ENCODE measurements at places on chromosomes 4 and X.

- no peak for DNase-seq
These were observed 18.0 kb downstream of the DDX3X start for GRCh38 chrX:41351923-41352322.

- no peak for DNase-seq
These were observed 38.7 kb upstream of the KCTD8 start for GRCh38 chr4:44487341-44487740.

DNA sequence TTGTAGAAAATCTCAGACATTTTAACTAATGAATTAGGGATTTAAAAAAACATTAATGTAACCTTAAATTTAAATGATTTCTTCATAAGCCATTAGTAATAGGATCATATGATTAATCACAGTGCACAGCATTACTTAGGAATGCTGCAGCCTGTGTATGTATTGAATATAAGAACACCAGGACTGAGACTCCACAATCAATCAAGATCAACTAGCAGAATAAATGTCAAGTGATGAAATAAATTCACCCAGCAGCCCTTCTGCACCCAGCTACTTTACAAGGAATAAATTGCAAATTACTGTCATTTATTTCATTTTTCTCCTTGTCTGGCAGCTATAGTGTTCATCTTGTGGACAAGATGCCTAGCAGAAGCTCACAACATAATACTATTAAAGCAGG lies 46.5 kb downstream of the NEIL3 start:
- no peak for DNase-seq

DNA sequence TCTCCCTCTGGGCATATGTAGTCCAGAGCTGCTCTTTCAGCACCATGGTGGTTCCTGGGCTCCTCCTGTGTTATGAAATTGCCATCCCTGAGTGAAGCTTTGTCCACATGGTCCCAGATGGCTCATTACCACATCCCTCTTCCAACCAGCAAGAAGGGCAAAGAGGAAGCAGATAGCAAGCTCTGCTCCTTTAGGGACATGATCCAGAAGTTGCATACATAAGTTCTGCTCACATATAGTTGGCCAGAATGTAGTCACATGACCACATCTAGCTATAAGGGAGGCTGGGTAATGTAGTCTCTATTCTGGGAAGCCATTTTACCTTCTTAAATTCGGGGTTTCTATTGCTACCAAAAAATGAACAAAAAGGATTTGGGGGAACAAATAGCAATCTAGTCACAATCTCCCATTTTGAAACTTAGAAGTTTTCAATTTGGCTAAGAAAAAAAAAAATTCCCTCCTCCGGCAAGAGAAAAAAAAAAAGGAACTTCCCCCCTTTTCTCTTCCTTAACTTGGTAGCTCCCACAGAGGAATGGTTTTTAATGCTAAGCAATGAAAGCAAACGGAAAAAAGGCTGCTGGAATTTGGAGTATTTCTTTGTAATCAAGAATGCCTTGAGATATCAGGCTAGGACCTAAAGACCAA lies 88.2 kb upstream of the USP9X start:
- DNase-seq, result no peak

GRCh38 chr4:111984169-111984819 lies 161.0 kb upstream of the FAM241A start:
- no peak for DNase-seq

- no peak for DNase-seq
These were observed 86.3 kb downstream of the CLCN4 start for GRCh38 chrX:10243106-10243505.

DNA sequence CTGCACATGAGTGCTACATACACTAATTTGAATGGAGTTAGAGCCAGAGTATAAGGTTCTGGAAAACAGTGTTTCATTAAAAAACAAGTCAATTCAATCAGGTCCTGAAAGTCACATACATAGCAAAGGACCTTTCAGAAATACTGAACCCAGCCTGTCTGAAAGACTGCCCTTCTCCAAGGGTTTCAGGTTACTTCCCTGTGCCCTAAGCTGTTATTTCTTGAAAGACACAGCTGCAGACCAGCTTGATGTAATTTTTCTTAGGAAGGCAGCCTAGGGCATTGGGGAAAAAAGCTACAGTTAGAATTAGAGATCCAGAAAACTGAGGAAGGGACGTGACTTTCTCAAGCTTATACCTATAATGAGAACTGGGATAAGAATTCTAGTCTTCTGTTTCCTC lies 155.9 kb upstream of the MAOA start:
- no peak for DNase-seq

DNA sequence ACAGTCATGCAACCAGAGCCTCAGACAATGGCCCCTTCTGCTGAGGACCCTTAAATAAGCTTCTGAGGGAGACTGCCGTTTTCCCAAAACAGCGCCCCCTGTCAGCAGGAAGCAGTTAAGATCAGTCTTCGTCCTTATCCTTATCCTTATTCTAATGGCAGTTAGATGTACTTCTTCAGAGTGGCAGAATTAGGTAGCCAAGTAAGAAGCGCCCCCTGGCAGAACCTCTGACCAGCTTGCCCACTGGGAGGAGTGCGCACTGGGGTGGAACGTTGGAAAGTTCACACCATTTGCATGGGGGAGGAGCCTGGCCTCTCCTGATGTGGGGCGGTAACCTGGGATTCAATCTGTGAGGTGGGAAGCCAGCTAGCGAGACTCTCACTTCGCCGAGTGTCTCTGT lies 133.6 kb upstream of the QRFPR start:
- no peak for DNase-seq

DNA sequence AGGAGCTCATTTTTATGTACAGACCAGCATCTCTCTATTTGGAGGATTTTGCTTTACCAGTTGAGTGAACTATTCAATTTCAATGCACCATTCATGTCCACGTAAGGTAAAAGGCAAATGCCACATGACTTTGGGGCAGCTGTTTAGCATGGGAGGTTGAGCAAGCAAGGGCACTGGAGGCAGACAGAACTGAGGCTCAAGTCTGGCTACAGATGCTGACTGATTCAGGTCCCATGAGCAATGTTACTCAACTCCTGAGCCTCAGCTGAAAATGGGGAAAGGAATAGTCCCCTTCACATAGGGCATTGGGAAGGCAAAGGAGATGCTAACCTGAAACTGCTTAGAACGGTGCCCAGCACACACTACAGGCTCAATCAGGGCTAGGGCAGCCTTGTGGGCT lies 93.0 kb upstream of the MTM1 start:
- no peak for DNase-seq

- no peak for DNase-seq
These were observed 98.0 kb downstream of the PAPSS1 start for GRCh38 chr4:107622006-107622405.

DNA sequence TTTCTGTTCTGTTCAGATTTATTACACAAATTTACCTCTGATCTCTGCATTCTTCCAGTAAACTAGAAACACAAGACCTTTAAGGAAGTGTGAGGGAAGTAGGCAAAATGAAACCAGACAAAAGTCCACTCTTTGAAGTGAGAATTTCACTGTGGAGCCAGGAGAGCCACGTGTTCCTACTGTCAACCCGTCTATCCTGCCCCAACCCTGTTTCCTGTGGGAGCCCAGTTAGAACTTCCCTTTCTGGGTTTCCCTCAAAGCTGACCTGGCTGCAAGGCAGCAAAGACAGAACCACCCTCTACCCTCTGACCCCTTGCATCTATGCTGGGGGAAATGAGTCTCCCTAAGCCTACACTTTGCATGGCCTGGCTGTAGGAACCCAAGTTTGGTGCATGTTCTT lies 40.0 kb downstream of the TMEM144 start:
- no peak for DNase-seq

DNA sequence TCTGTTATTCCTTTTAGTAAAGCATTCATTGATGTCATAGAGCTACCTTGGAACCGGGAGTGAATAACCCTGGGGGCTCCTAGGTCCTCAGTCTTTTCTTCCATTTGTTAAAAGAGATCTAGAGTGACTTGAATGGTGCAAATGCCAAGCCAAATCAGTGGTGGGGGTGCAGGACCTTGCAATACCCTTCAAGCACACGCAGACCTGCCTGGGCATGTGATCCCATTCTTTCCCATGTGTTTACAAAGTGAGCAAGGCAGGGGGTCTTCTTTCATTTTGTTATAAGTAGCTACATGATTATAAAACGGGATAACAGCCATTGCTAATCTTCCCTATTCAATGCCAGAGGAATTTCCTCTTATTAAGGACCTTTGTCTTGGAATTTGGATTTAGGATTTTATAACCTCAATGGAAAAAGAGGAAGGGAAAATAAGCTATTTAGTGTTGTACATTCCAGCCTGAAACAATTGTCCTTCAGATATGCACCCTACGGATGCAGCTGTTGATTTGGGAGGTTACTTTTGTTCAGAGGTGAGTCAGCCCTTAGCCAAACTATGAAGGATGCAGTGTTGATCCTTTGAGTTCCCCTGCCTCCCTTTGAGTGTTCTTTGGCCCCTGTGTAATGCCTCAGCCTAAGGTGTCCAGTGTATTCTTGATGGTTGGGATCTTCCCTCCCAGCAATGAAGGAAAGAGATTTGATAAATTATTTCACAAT lies 623.8 kb upstream of the HTR2C start:
- no peak for DNase-seq

DNA sequence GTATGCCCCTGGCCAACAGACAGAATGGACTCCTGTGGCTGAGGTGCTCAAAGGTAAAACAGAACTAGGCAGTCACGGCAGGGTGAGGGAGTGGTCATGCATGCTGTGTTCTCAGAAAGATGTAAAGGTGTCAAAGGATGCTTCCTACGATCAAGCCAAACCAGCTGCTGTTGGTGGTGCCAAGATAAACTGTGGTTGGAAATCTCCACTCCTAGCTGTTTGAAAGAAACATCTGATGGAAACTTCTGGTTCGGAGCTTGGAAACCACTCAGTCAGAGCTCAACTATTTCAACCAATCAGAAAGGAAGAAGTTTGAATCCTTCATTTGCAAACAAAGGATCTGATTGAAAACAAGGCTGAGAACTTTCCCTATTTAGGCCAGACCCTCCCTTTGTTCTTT lies 68.5 kb upstream of the DDX60 start:
- DNase-seq, result no peak

- DNase-seq, result no peak
These were observed 40.6 kb upstream of the SERTM2 start for GRCh38 chrX:111470681-111471403.

DNA sequence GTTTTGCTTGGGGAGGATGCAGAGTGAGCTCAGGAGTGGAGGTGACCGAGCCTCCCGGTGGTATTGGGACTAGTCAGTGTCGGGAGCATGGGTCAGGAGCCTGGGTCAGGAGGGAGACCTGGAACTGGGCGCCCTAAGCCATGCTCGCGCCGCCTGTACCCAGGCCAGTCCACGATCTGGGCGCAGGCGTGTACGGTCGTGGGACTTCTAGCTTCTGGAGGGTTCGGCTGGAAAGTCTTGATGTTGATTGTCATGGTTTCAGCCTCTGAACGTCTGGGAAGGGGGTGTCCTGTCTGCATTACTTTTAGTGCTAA lies 244 bp downstream of the EIF2S3 start:
- DNase-seq, result no peak

DNA sequence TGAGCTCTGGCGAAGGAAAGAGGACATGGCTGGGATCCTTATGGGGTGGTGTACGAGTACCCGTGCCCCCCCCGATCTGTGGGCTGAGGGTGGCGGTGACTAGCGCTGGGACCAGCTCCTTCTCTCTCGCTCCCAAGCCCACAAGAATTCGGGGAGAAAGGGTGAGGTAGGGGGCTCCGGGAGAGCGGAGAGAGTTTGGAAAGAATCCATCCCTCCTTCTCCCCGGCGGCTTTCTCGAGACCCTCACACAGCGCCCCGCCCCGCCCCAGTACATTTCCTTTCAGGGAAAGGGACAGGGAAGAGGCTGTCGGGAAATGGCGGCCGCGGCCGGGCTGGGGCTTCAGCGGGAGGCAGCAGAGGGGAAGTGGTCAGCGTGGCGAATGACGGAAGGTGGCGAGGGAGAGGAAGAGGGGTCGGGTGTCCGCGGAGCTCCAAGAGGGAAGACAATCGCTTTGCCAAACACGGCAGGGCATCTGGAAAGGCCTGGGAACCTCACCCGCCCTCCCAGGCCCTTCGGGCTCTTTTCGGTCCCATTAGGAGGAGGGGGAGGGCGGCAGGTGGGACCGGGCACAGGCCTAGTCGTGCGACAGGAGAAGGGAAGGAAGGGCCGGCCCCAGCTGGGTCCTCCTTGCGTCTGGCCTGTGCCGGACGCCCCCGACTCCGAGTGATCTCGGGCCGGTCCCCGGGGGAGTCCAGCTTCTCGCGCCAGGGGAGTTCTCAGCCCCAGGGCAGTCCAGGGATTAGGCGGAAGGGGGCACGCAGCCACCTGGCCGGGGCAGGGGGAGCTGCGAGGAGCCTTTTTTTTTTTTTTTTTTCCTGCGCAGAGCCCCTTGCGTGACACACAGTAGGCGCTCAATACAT lies 10.2 kb downstream of the HNRNPH2 start:
- peak; percentile 18 for DNase-seq
